ENCODE measurements at places on chromosomes 1 and 21.

GRCh38 chr1:2595261-2595811, 8.8 kb downstream of the PRXL2B start:
- DNase-seq: no peak

DNA sequence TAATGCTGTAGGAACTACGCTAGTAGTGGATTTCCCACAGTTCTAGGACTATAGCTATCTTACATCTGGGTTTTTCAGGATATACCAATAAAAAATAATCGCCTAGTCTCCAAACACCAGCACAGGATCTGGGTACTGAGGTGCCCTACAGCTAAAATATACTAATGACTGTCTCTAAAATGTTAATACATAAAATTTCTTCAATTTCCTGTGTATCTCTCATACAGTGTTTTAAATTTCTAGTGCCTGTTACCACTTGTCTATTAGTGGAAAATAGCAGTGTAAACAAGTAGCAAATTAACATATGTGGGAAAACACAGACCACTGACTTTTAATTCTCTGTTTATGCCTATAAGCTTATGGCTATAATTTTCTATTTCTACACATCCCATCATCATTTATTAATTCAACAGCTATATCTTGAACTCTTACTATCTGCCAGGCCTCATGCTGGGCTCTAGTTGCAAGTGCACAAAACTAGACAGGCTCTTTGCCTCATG, 16.1 kb upstream of the PTPN14 start:
- no peak for DNase-seq

GRCh38 chr1:236181059-236181458, 38.7 kb downstream of the GPR137B start:
- no peak for DNase-seq

DNA sequence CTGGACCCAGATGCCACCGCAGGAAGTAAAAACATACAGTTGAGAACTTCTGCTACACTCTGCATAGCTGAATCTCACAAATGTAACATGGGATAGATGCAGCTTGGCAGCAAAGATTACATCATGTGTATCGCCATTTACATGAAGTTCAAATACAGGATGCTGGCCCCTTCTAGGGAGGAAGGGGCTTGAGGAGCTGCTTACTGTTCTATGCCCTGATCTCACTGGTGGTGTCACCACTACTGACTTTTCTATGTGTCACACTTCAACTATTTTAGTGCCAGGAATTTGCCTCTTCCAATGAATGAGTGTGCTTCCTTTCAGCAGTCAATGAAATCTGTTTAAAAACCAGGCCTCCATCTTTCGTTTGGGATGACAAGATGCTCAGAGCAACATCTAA, 31.1 kb downstream of the MRAP start:
- no peak for DNase-seq

DNA sequence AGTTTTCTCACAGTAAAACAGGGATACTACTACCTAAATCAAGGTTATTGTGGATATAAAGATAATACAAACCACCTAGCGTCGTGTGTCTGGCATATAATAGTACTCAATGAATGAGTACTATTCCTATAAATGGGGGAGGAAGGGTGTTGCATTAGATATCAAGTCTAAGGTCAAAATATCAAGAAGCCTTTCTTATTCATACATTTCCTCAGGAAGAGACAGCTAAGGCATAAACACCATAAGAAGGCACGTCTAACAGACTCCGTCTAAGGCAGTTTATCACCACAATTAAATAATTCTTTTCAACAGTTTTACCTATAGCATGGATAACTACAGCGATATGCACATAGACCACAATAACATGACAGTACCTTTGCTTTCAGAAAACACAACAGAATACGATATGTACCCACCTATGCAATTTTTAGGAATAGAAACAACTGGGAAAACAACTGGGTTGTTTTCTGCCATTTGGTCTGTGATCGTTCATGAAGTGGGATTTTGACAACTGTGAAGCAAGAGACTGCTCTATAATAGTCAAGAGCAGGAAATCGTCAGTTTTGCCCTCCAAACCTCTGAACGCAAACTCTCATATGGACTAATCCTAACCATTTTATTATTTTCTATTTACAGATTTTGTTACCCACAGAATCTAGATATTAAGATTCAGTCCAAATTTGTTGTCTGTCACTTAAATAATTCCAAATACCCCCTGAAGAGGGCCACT, 53.1 kb downstream of the HNRNPR start:
- no peak for DNase-seq

GRCh38 chr1:201562257-201562656, 23.3 kb downstream of the NAV1 start:
- no peak for DNase-seq

Measured in stimulated activated CD4-positive, alpha-beta T cell treated with anti-CD3 and anti-CD28 coated beads, TNF-alpha, amount 100 ng/mL, for 48 hours (primary cell).